ENCODE measurements at places on chromosomes 13 and 19.

DNA sequence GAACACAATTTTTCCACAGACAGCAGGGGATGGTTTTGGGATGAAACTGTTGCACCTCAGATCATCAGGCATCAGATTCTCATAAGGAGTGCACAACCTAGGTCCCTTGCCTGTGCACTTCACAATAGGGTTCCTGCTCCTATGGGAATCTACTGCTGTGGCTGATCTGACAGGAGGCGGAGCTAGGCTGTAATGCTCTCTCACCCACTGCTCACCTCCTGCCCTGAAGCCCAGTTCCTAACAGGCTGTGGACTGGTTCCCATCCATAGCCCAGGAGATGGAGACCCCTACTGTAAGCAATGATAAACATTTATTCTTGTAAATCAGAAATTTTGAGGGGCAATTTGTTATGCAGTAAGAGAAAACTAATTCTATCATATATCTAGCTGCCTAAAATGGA lies 1234.7 kb downstream of the SLITRK1 start:
- DNase-seq: no peak

- DNase-seq: peak; percentile 74
These were observed 38.3 kb downstream of the TMED1 start for GRCh38 chr19:10797541-10798256.

DNA sequence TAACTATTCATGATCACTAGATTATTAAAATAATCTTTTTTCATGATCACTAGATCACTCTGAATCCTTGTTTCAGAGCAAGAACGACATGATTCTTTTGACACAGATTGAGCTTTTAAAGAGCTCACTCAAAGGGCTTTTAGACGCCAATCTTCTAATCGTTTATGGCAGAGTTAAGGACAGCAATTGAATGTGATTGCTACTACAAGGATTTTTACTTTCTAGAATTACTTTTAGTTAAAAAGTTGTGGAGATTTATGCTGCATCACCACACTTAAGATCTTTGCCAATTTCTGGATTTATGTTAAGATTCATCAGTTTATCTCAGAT lies 1.3 kb downstream of the EXOSC8 start:
- DNase-seq: no peak

DNA sequence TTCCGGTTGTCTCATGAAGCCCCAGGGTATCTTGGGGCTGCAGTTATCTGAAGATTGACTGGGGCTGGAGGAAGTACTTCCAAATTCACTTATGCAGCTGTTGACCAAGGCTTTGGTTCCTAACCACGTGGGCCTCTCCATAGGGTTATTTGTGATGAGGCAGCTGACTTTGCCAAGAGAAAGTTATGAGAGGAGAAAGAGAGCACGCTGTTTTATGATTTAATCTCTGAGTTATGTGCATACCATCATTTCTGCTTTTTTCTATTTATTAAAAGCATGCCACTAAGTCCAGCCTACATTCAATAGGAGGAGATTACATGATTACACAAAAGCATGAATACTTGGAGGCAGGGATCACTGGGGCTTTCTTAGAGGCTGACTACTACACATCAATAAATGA lies 215.5 kb downstream of the NHLRC3 start:
- DNase-seq: no peak

DNA sequence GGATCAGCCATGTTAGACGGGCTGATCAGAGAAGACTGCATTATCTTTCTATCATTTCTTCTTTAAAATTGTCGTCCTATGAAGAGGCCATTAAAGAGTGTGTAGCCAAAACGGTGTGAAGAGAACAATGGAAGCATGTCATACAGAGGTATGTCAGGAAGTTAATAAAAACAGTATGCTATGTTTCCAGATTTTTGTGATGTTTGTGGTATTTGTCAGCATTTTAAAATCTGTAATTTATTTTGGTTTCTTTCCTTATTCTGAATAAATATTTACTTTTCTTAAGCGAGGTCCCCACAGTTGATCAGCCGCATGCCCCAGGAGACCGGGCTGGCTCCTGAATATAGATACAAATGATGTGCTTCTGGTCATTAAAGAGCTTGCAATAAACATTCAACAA lies 142.9 kb upstream of the SERP2 start:
- no peak for DNase-seq

- DNase-seq: no peak
These were observed 1.6 kb upstream of the DIRAS1 start for GRCh38 chr19:2722541-2723344.

DNA sequence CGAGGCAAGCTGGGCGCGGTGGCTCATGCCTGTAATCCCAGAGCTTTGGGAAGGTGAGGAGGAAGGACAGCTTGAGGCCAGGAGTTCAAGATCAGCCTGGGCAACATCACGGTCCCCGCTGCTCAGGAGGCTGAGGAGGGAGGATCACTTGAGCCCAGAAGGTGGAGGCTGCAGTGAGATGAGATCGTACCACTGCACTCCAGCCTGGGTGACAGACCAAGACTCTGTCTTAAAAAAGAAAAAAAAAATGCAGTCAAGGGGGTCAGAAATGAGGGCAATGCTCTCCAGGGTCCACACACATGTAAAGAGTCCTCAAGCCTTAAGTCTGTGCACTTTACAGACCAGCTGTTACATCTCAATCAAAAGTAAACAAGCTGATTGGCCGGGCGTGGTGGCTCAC lies 8.5 kb downstream of the R3HDM4 start:
- DNase-seq: no peak

DNA sequence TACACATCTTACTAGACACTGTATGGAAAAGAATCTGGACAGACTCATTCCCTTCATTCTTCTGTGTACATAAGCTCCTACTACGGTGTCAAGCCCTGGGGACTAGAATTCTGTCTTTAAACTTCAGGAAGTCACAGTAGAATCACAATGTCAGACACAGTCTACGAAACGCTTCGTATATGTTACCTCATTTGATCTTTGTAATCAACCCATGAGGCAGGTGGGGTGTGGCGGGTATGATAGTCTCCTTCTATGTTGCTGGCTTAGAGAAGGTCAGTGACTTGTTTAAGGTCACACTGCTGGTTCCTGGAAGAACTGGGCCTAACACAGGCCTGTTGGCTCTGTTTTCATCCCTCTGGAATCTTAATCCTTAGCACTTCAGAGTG lies 32.2 kb upstream of the TPT1 start:
- no peak for DNase-seq

DNA sequence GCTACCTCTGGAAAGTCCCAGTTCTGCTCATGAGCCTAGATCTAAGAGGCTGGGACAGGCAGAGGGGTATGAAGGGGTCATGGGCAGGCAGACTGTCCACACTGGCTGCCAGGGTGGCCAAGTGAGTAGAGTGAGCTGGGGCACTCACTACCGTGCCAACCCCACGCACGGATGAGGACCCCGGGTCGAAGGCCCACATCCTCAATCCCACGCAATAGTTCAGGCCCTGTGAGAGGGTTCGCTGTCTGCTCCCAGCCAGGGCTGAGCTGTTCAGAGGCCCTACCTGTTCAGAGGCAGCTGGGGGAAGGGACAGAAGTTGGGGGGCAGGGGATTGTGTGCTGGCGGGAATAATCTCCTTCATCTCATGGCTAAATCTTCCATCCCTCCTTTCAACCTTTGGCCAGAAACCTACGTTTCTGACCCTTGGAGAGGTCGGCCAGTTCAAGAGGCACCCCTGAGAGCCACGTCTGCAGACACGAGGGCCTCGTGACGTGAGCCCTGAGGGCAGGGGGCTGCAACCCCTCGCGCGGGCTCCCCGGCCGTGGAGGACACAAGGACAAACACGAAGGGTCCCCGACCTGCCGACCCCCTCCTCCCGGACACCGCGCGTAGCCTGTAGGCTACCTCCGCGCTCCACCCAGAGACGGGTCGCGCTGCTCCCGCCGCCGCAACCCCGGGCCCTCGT lies 1.0 kb upstream of the RPS5 start:
- DNase-seq: no peak

DNA sequence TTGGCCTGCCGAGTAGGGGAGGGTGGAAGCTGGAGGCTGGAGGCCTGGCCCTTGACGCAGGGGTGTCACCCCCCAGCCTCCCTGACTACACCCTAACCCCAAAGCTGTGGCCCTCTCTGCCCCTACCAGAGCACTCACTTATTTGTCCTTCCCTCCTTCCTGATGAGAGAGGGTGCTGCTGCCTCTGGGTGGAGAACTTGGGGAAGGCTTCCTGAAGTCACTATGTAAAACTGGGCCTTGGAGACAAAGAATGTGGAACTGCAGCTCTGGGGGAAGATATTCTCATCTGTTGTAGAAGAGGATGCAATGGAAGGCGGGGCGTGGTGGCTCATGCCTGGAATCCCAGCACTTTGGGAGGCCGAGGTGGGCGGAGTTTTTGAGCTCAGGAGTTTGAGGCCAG lies 485.2 kb downstream of the ZNF536 start:
- no peak for DNase-seq

DNA sequence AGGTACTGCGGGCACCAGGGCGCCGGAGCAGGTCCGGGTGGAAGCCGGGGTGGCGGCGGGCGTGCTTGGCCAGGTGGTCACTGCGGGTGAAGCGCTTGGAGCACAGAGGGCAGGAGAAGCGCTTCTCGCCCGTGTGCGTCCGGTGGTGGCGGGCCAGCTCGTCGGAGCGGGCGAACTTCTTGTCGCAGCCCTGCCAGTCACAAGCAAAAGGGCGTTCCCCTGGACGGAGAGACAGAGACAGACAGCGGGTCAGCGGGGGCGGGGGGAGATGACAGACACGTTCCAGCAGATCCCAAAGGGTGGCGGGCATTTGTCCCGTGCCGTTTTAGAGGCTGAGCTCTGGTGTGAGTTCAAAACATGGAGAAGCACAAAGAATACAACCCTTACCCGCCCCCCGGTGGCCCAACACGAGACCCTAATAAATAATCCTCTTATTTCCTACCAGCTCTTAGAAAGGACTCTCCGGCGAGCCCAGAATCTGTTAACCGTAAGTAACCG lies 6.3 kb upstream of the REXO1 start:
- DNase-seq: no peak

DNA sequence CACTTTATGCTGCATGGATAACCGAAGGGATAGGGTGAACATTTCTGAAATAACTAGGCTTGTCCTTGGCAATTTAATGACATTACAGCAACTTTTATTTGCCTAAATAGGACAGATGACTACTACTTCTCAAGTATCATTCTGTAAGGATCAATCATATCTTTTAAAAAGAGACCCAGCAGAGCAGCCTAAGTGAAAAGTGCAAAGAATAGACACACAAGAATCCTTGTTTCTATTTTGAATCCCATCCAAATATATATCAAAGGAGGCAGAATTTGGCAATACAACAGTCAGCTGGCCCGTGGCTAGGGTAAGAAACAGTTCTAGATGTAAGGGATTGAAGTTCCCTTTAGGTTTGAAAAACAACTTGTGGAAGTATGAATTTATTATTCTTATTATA lies 6.9 kb downstream of the THSD1 start:
- DNase-seq: no peak

DNA sequence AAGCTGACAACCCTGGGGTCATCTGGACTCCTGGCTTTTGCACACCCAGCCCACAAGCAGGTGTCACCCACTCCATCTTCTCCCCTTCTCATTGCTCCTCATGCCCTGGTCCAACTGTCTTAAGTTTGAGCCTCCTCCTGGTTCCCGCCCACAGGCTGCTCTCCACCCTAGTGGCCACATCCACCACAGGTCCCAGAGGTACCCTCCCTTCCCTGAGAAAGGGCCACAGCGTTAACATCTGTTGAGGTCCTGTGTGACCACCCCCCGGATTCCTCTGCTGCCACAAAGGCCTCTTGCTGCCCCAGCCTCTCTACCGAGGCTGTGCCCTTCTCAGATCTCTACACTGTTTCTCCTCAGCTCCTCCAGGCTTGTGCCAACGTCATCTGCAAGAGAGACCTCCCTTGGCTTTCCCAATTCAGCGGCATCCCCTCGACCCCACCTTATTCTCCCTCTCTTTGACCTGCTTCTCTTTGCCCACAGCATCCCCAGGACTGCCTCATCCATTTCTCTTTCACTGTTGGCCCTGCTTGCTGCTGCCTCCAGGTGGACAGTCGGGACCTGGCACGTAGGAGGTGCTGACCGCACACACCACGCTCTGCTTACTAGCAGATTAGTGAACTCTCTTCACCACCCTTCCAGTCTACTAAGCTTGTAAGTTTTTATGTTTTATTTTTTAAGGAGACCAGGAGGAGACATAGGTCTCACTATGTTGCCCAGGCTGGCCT lies 33.3 kb downstream of the SUGP2 start:
- no peak for DNase-seq

DNA sequence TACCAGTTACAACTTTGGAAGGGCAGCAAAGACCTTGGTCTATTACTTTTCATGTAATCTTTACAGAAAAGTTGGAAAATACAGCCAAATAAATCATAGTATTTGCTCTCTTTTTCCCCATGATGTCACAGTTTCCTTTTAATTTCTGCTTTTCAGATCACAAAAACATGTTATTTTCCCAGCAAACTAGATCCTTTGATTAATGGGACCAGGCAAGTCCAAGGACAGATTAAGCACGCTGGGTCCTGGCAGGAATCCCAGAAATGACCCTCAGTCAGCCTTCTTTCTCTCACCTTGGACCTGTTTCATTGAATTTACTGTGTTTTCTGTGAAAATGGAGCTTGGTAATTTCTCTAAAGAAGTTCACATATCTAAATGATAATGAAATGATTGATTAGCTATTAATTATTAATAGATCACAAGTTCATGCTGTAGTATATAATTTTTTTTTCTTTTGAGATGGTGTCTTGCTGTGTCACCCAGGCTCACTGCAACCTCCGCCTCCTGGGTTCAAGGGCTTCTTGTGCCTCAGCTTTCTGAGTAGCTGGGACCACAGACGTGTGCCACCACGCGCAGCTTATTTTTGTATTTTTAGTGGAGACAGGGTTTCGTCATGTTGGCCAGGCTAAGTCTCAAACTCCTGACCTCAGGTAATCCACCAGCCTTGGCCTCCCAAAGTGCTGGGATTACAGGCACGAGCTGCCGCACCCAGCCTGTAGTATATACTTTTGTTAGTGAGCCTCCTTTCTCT lies 16.0 kb downstream of the SPATA13 start:
- no peak for DNase-seq

DNA sequence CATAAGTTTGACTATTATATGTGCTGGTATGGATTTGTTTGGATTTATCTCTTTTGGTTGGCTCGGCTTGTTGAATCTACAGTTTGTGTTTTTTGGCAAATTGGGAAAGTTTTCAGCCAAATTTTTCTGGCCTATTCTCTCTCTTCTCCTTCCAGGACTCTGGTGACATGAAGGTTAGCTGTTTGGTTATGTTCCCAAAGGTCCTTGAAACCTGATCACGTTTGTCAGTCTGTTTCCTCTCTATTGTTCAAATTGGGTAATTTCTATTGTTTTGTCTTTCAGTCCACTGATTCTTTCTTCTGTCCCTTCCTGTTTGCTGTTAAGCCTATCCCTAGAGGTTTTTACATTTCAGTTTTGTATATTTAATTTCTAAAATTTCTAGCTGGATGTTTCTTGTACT lies 81.5 kb upstream of the SHISA2 start:
- DNase-seq: no peak

GRCh38 chr19:16371540-16371986 lies 46.9 kb downstream of the KLF2 start:
- DNase-seq: peak; percentile 79
